ENCODE measurements at places on chromosomes 3 and 15.

DNA sequence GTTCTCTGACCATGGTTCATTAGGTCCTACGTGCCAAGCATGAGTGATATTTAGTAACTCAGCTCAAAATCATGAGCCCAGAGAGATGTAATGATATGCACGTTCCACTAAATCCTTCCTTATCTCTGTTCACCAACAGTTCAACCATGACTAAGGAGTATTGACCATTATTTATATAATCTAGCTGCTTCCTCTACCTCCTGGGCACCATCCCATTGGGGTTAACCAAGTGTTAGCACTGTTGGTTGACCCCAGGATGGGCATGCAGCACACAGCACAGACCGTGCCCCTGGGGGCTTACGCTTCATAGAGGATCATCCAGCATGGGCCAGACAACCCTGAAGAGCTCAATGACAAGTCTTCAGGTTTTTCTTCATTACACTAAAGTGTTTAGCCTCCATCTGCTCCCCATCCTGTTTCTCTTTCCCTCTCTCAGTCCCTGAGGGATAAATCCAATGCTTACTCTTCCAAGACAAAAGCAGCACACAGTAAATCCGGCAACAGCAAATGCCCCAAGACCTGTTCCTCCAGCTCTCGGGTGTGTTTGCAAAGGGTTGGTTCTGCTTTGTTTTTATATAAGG is 10.4 kb downstream of the FAM174B start:
- no peak overlapping the region for H3K4me3 ChIP-seq
- no peaks in the 10 kb centered on the region for H3K27me3 ChIP-seq
- no peaks in the 10 kb centered on the region for H3K36me3 ChIP-seq
- H3K4me1 ChIP-seq: no peaks in the 10 kb centered on the region
- no peak for DNase-seq

DNA sequence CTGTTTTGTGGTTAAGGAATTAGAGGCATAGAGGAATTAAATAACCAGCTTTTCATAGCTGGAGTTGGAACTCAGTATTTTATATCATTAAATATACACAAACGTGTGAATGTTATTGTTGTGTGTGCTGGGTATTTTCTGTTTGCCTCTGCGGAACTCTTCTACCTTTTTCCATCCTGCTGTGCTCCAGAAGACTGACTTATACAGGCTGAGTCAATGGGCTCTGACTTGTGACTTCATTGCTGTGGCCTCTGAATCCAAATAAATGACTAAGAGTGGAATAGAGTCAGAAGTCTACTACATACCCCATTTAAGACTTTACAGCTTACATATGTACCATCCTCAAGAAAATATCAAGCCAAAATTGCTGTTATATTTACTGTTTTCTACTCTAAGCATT is 17.6 kb downstream of the ARIH1 start:
- H3K4me1 ChIP-seq: peaks cover 16% of the 10 kb centered on the region
- no peaks in the 10 kb centered on the region for H3K27me3 ChIP-seq
- H3K27ac ChIP-seq: no peak overlapping the region
- H3K4me3 ChIP-seq: no peak overlapping the region

- H3K27ac ChIP-seq: no peak overlapping the region
- no peaks in the 10 kb centered on the region for H3K4me1 ChIP-seq
- no peaks in the 10 kb centered on the region for H3K36me3 ChIP-seq
Measured at GRCh38 chr3:130259166-130259874, 86.2 kb upstream of the COL6A5 start.

GRCh38 chr3:32381922-32382321 is 9.7 kb upstream of the CMTM7 start:
- no peak overlapping the region for H3K4me3 ChIP-seq
- H3K27me3 ChIP-seq: no peaks in the 10 kb centered on the region
- no peaks in the 10 kb centered on the region for H3K36me3 ChIP-seq
- no peak for DNase-seq

GRCh38 chr3:12370758-12371157 is 81.9 kb downstream of the PPARG start:
- H3K4me3 ChIP-seq: no peak overlapping the region
- no peaks in the 10 kb centered on the region for H3K27me3 ChIP-seq
- no peaks in the 10 kb centered on the region for H3K36me3 ChIP-seq
- DNase-seq: no peak
- no peaks in the 10 kb centered on the region for H3K4me1 ChIP-seq

- H3K4me3 ChIP-seq: no peak overlapping the region
- no peak for DNase-seq
- no peaks in the 10 kb centered on the region for H3K27me3 ChIP-seq
- no peaks in the 10 kb centered on the region for H3K36me3 ChIP-seq
- no peak overlapping the region for H3K27ac ChIP-seq
- no peaks in the 10 kb centered on the region for H3K4me1 ChIP-seq
Measured at GRCh38 chr3:170502297-170502696, 83.6 kb downstream of the SLC7A14 start.

GRCh38 chr15:47806008-47806407 is 88.7 kb downstream of the SEMA6D start:
- no peak for DNase-seq
- no peaks in the 10 kb centered on the region for H3K36me3 ChIP-seq
- no peaks in the 10 kb centered on the region for H3K27me3 ChIP-seq
- no peak overlapping the region for H3K27ac ChIP-seq
- H3K4me1 ChIP-seq: no peaks in the 10 kb centered on the region
- no peak overlapping the region for H3K4me3 ChIP-seq

GRCh38 chr3:156586905-156587759 is 32.2 kb upstream of the SSR3 start:
- H3K36me3 ChIP-seq: no peaks in the 10 kb centered on the region
- H3K27ac ChIP-seq: no peak overlapping the region
- H3K4me3 ChIP-seq: no peak overlapping the region
- DNase-seq: no peak
